ENCODE measurements at places on chromosomes 13 and 19. TPM values are rescaled to one million over a fixed set of nuclear protein-coding genes. Genes with fewer than 3 reads are reported as not detected.

HRC gene
- not detected for polyA plus RNA-seq

ZNF90 gene
- polyA plus RNA-seq = 2.1 TPM

- H3K36me3 ChIP-seq = peaks cover under 1% of the 10 kb centered on the region
- no peak overlapping the region for H3K27ac ChIP-seq
- no peak for DNase-seq
- peaks cover 15% of the 10 kb centered on the region for H3K4me1 ChIP-seq
- peaks cover under 1% of the 10 kb centered on the region for H3K27me3 ChIP-seq
- H3K4me3 ChIP-seq = no peak overlapping the region
Observed at GRCh38 chr19:42330241-42330711, 4.8 kb downstream of the MEGF8 start.

DNA sequence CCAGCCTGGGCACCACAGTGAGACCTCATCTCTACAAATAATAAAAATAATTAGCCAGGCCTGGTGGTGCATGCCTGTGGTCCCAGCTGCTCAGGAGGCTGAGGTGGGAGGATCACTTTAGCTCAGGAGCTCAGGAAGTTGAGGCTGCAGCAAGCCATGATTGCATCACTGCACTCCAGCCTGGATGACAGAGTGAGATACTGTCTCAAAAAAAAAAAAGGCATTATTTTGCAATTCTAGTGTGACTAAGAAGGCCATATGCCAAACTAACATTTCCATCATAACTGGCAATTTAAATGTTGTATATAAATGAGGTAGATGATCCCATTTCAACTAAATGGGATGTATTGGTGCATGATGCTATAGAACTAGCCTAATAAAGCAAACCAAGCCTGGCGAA is 632.8 kb upstream of the KLF12 start:
- H3K27me3 ChIP-seq = peaks cover 4% of the 10 kb centered on the region
- DNase-seq = no peak
- no peaks in the 10 kb centered on the region for H3K4me1 ChIP-seq

DNA sequence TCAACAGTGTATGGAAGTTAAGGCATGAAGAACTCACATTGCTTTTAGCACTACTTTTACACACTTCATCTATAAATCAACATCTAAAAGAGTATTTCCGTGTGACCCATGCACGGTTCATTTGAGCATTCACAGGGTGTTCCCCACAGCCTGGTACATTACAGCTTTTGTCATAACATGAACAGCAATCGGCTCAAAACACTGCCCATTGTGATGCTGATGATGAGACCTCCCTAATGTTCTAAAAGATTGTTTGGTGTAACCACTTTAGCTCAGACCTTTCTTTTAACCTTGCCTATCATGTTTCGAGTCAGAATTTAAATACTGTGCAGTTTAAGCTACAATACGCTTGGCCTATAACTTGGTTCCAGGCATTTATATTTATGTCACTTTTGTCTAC is 4.1 kb upstream of the KLF5 start:
- H3K36me3 ChIP-seq = no peaks in the 10 kb centered on the region
- DNase-seq = no peak
- peaks cover 11% of the 10 kb centered on the region for H3K4me1 ChIP-seq
- no peak overlapping the region for H3K27ac ChIP-seq
- peaks cover 15% of the 10 kb centered on the region for H3K27me3 ChIP-seq
- no peak overlapping the region for H3K4me3 ChIP-seq

- H3K36me3 ChIP-seq = no peaks in the 10 kb centered on the region
- H3K4me3 ChIP-seq = no peak overlapping the region
- H3K27me3 ChIP-seq = peaks cover 15% of the 10 kb centered on the region
- no peak overlapping the region for H3K27ac ChIP-seq
Observed at GRCh38 chr13:94999871-95000270, 287.5 kb upstream of the SOX21 start.

DNA sequence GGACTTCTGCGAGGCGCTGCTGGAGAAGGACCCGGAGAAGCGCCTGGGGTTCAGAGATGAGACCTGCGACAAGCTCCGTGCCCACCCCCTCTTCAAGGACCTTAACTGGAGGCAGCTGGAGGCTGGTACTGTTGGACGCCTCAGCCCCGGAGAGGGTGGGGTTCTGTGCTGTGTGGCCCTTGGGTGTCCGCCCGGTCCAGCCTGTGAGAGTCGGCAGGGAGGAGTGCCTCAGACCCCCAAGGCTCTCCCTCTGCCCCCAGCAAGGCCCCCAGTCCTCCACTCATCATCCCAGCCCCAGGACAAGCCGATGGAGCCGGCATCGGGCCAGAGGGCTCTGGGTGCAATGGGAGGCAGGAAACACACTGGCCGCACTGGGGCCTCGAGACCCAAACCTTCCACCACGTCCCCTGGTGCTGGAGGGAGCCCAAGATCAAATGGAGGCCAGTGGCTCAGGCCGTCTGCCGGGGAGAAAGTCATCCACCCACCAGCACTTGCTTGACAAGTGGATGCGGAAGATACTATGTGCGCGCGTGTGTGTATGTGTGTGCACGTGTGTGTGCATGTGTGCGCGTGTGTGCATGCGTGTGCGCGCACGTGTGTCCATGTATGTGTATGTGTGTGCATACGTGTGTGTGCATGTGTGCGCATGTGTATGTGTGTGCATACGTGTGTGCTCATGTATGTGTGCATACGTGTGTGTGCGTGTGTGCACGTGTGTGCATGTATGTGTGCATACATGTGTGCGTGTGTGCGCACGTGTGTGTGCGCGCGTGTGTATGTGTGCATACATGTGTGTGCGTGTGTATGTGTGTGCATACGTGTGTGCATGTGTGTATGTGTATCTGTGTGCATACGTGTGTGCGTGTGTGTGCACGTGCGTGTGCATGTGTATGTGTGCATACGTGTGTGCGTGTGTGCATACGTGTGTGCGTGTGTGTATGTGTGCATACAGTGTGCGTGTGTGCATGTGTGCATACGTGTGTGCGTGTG is 25.8 kb upstream of the TMEM255B start:
- no peaks in the 10 kb centered on the region for H3K4me1 ChIP-seq
- no peak for DNase-seq
- H3K27me3 ChIP-seq = peaks cover 4% of the 10 kb centered on the region
- no peak overlapping the region for H3K4me3 ChIP-seq
- no peak overlapping the region for H3K27ac ChIP-seq
- no peaks in the 10 kb centered on the region for H3K36me3 ChIP-seq

GRCh38 chr13:109454167-109454917 is 332.0 kb downstream of the IRS2 start:
- peaks cover 2% of the 10 kb centered on the region for H3K27me3 ChIP-seq
- H3K36me3 ChIP-seq = no peaks in the 10 kb centered on the region
- DNase-seq = no peak
- no peak overlapping the region for H3K4me3 ChIP-seq
- no peaks in the 10 kb centered on the region for H3K4me1 ChIP-seq
- no peak overlapping the region for H3K27ac ChIP-seq

- no peak overlapping the region for H3K4me3 ChIP-seq
- no peaks in the 10 kb centered on the region for H3K36me3 ChIP-seq
- H3K4me1 ChIP-seq = no peaks in the 10 kb centered on the region
- DNase-seq = no peak
- H3K27ac ChIP-seq = peak overlapping the region; percentile 46
Observed at GRCh38 chr19:11064831-11065303, 24.4 kb upstream of the LDLR start.

GRCh38 chr13:94073007-94073744 is 406.3 kb downstream of the DCT start:
- H3K27ac ChIP-seq = no peak overlapping the region
- no peaks in the 10 kb centered on the region for H3K36me3 ChIP-seq
- H3K4me1 ChIP-seq = no peaks in the 10 kb centered on the region

GRCh38 chr13:50955241-50955640 is 45.6 kb downstream of the RNASEH2B start:
- H3K4me1 ChIP-seq = peaks cover 4% of the 10 kb centered on the region
- no peak for DNase-seq
- no peaks in the 10 kb centered on the region for H3K27me3 ChIP-seq
- no peak overlapping the region for H3K27ac ChIP-seq
- H3K4me3 ChIP-seq = no peak overlapping the region

All from immature natural killer cell (primary cell).